ENCODE measurements at places on chromosomes 16 and 17.

- DNase-seq: no peak
These were observed 6.3 kb upstream of the MLLT6 start for GRCh38 chr17:38698760-38699159.

DNA sequence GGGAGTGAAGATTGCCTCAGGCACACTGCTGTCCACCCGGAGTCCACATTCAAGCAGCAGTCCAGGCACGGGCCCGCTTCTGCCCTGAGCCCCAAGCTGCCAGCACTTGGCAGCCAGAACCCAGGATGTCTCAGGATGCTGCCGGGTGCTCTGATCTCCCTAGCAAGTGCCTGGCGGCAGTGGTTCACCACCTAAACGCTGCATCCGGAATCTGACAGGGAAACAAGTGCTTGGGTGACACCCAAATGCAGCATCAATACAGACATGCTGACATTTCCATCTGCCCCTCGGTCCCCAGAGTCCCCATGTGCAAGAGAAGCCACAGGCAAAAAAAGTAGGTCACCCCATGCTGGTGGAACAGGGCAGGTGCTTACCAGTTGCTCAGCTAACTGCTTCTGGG, 197.1 kb upstream of the RPL38 start:
- DNase-seq: no peak

- peak; percentile 56 for DNase-seq
These were observed 28.1 kb upstream of the BEAN1 start for GRCh38 chr16:66399031-66399430.

DNA sequence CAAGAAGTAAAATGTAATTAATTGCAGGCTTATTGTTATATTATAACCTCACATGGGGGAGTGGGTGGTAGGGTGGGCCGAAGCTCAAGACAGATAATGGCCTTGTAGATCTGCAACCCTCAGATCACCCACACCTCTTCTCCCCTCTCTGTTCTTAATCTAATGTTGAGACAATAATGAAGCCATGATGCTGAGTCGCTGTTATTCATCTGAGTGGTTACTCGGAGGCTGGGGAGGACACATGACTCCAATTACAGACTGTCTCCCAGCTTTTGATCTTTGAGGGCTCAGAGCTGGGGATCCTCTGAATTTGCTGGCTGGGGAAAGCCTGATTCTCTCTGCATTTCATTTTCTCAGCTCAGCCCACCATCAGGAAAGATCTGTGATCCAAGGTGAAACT, 275.3 kb downstream of the SHISA9 start:
- no peak for DNase-seq

GRCh38 chr17:30519707-30520106, 42.5 kb downstream of the GOSR1 start:
- DNase-seq: peak; percentile 95

DNA sequence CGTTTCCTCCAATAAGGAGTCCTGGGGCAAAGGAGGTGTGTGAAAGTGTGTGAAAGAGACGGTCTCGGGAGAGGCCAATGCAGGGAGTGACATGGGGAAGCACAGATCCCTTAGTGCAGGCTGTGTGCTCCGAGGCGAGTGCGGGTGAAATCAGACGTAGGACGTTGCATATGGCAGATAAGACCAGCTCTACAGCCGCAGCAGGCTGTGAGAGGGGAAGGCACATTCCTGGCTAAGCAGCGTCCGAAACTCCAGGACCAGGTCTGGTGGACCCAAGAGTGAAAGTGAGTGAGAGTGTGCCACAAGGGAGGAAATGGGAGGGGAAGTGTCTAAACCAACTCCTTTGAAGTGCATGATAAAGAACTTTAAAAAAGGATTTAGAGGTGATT, 11.3 kb downstream of the POLR3K start:
- DNase-seq: no peak

DNA sequence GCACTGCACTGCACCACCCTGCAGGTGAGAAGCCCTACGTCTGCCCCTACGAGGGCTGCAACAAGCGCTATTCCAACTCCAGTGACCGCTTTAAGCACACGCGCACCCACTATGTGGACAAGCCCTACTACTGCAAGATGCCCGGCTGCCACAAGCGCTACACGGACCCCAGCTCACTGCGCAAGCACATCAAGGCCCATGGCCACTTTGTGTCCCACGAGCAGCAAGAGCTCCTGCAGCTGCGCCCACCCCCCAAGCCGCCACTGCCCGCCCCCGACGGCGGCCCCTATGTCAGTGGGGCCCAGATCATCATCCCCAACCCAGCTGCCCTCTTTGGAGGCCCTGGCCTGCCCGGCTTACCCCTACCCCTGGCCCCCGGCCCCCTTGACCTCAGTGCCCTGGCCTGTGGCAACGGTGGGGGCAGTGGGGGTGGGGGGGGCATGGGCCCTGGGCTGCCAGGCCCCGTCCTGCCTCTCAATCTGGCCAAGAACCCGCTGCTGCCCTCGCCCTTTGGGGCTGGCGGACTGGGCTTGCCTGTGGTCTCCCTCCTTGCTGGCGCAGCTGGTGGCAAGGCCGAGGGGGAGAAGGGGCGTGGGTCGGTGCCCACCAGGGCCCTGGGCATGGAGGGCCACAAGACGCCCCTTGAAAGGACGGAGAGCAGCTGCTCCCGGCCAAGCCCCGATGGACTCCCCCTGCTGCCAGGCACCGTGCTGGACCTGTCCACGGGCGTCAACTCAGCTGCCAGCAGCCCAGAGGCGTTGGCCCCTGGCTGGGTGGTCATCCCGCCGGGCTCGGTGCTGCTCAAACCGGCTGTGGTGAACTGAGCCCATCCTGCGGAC, 14.2 kb downstream of the PAM16 start:
- no peak for DNase-seq
